ENCODE measurements at places on chromosomes 4 and X.

GRCh38 chrX:133523081-133523487, 107.8 kb upstream of the GPC4 start:
- no peak for DNase-seq

GRCh38 chrX:124240422-124240821, 92.0 kb upstream of the TEX13D start:
- DNase-seq = no peak

DNA sequence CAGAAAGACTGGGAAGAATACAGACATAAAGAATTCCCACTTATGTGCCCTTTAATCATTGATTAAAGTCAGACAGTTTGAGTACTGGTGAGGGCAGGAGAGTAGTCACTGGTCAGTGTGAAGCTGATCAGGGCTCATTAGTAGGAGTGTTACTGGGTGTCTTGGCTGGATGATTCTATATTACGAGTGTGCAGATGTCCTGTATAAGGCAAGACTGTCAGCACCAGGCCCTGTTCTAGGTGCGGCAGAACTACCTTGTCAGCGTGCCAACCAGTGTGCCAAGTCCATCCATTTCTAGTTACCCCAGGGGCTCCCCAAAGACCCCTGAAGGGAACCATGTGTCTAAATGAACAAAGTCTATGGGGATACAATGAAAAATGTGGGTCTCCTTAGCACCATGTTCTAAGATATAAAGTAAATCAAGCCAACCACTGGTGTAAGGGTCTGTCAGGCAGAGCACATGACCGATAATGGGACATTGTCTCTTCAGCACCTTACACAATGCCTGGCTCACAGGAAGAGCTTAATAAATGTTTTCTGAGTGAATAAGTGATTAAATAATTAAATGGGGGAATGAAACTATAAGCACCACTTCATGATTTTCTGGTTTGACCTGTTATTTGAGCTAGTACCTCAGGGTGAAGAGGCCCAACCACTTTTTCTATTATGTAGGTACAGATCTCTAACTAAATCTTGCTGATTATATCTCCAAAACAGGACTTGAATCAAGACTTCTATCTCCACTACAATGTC, 205.0 kb downstream of the CAMK2D start:
- DNase-seq = no peak

GRCh38 chr4:37821953-37822605, 4.4 kb upstream of the PGM2 start:
- no peak for DNase-seq

- no peak for DNase-seq
These were observed 61.2 kb downstream of the TMEM150C start for GRCh38 chr4:82500435-82501153.

DNA sequence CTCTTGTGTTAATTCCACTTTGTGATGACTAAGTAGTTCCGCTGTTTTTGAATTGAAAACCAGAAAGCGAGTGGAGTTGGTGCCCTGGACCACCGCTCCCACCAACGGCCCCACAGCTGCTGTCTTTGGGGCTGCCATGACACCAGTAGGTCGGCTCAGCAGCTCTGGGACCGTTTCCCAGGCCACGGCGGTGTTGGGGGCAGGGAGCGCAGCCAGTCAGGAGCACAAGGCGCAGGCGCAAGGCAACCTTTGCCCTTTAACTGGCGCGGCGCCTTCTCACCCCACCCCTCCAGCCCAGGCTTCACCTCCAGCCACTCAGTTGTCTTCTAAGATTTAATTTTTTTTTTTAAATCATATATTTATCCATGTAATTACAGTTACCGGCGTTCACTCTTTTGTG, at the start of gene GK2:
TSS of gene GK2 (minus strand) at position 166 of the 400 bp plus-strand sequence. CDS start at position 138, 28 bp downstream.
- no peak for DNase-seq

GRCh38 chr4:154958621-154959358, 177.7 kb downstream of the RBM46 start:
- no peak for DNase-seq

- DNase-seq = no peak
These were observed 102.0 kb downstream of the HDAC8 start for GRCh38 chrX:72470532-72471223.

DNA sequence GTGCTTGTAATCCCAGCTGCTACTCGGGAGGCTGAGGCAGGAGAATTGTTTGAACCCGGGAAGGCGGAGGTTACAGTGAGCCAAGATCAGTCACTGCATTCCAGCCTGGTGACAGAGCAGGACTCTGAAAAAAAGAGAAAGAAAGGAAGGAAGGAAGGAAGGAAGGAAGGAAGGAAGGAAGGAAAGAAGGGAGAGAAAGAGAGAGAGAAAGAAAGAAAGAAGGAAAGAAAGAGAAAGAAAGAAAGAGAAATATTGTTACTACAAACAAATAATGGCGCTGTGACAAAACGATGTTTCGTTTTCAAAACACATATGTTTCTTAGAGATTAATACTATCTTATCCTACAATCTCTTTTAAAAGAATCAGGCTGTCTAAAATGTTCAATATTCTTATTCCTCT, 42.1 kb upstream of the CCDC160 start:
- DNase-seq = no peak

DNA sequence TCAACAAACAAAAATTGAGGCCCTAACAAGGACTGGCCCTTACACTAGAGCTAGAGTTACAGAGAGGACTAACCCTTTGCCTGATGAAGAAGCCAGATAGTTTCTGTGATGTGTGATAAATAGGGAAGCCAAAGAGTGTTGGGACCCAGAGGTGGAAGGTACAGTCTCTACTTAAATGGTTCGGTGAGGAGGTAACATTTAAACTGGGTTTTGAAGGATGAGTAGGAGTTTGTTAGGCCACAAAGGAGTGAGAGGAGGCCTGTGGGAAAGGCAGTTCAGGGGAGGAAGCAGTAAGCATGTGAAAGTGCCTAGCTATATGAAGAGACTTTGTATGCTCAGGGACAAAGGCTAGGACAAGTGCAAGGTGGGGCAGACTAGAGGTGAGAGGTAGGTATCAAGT, 23.8 kb upstream of the LIMCH1 start:
- DNase-seq = no peak

GRCh38 chr4:41533680-41534079, 4.3 kb upstream of the LIMCH1 start:
- DNase-seq = no peak

DNA sequence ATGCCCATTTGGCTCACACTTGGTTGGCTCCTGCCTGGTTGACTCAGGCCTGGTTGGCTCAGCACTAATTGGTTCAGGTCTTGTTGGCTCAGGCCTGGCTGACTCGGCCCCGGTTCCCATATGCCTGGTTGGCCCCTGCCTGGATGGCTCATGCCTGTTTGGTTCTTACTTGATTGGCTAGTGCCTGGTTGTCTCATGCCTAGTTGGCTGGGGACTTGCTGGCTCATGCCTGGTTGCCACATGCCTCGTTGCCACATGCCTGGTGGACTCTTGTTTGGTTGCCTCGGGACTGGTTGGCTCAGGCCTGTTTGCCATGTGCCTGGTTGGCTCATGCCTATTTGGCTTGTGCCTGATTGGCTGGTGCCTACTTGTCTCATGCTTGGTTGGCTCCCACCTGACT, 103.7 kb downstream of the APOOL start:
- no peak for DNase-seq

- DNase-seq = no peak
These were observed 8.4 kb downstream of the VSIG1 start for GRCh38 chrX:108053218-108053617.

GRCh38 chr4:165757451-165757850, 115.6 kb upstream of the TLL1 start:
- no peak for DNase-seq

DNA sequence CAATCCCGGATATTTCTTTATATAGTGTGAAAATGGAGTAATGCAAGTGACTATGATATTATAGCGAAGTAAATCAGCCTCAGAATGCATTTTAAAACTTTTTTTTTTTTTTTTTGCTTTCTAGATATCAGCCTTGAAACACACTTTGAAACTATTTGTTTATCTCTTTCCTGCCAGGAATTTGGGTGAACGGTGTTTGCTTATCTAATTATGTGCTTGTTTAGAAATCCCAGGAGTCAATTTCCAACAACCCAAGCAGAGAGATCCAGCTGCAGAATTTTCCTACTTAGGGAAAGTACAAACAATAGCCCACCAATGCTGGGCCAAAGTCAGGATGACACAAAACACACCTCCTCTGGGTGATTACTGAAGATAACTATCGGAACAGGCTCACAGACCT, 958.8 kb downstream of the PCDH18 start:
- no peak for DNase-seq

DNA sequence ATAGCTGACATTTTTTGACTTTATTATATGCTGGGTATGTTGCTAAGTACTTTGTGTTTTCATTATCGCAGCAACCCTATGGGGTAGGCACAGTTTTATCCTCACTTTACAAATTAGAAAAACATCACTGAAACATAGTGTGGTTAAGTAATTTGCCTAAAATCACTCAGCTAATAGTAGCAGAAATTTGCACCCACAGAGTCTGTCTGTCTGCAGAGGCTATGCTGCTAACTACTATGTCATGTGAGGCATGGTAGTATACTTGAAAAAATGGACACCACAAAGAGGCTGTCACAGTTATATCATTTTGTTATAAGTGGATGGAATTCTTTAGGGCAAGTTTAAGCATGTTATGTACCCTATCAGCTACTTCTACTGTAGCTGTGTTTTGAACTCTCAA, 69.0 kb downstream of the STAG2 start:
- DNase-seq = no peak

GRCh38 chr4:139858436-139859205, 193.0 kb downstream of the MGST2 start:
- DNase-seq = no peak

DNA sequence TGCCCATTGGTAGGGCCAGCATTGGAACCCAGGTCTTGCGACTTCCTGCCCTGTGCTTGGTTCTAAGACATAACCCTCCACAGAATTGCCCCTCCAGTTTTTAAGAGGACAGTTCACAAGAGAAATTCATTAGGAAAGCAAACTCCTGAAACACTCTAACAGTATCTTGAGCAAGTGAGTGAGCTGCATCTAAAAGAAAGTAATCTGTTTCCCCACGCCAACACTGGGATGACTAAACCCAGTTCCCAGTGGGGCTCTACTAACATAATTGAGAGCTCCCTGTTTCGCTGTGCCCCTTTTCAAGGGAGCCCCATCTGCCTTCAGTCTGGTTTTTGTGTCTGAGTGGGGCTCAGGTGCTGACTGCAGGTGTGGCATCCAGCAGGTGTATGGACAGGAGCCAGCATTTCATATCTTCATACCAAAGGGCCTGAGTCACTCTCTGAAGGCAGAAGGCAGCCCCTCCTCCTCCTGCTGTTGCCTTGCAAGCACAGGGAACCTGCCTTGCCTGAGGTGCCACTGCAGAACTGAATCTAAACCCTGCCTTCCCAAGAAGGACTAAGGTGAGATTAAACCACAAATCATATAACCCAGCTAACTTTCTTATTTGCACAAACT, 8.0 kb downstream of the AMOT start:
- no peak for DNase-seq

- DNase-seq = no peak
These were observed 317.7 kb downstream of the CCSER1 start for GRCh38 chr4:90444904-90445303.

- no peak for DNase-seq
These were observed 2.4 kb downstream of the PRIMPOL start for GRCh38 chr4:184651899-184652298.

DNA sequence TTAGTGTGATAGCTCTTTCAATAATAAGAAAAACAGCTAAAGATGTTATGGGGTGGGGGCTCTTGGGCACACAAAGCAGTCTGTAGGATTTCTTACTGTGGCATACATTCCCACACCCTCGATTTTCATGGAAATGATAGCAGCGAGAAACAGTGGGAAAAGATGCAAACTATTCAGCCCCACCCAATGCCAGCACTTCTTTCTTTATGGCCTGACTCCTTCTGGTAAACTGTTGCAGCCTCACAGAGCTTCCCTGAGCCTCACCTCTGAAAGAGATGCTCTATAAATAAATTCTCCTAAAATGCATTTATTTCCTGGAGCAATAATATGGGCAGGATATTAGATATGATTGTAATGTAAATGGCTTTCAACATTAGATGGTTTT, 910 bp downstream of the ANK2 start:
- DNase-seq = no peak

- no peak for DNase-seq
These were observed 45.7 kb downstream of the ARHGAP10 start for GRCh38 chr4:147777456-147778091.

GRCh38 chr4:43163101-43163792, 270.7 kb downstream of the GRXCR1 start:
- no peak for DNase-seq

DNA sequence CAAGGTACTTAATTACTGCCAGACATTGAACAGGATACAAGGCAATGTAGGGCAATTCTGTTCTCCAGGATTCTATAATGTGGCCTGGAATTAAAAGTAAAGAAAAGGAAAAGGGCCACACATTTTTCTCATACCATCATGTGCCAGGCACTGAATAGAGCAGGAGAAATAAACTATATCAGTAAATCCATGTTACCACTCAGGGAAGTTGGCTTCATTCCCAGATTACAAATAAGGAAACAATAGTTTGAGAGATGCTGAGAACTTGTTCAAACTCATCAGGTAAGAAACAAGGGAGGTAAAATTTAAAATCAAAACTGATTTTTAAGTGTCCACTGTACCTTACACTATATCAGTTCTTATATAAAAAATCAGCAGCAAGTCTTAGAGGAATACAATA, 645.0 kb upstream of the ATOH1 start:
- DNase-seq = no peak

GRCh38 chr4:173647902-173648301, 117.9 kb upstream of the HAND2 start:
- DNase-seq = no peak

DNA sequence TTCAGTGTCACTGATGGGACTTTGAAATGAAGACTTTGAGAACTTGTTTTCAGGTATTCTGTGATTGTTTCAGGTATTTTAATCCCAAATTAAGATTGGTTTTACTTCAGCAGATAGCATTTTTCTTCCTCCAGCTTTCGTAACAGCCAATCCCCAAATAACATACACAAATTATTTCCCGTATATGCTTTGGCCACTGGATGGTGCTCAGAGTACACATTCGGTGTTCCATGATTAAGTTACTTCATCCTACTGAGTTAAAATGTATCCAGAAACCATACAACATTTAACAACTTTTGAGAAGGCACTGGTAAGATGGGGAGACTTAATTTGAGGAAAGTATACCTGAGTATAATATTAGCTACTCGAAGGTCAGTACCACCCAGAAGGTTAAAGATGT, 233.4 kb upstream of the FAM47A start:
- no peak for DNase-seq

- no peak for DNase-seq
These were observed 23.8 kb upstream of the C4orf51 start for GRCh38 chr4:145656156-145656555.

DNA sequence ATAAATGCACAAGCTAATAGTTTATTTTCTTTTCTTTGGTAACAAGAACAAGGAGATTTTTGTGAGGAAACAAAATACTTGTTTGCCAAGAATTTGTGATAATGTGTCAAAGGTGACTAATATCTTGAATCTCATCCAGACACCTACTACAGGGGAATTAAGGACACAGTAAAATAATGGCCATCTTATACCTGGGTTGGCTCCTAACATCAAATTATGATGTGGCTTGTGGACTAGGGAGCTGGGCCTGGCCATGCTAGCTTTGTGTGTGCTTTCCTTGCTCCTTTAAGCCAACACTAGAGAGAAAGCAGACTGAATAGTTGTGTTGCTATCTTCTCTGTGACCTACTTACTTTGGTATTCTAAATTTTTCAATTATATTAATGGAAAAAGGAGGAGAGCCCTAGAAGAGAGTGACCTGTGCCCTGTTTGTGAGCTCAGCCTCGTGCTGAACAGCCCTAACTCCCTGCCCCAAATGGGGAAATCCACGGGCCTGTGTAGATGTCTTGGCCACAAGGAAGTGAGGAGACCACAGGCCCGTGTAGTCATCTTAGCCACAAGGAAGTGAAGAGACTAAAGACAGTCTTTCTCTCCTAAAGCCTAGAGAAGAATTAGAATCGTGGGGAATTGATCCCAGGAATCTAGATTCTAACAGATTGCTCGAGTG, 23.3 kb downstream of the ARHGAP24 start:
- no peak for DNase-seq

Measured in cortex of kidney (tissue), 1 donor.